Renal pelvis (tissue), 12 donors: ENCODE measurements at places on chromosomes 4 and X. TPM values are rescaled to one million over a fixed set of nuclear protein-coding genes. Genes with fewer than 3 reads are reported as not detected.

DNA sequence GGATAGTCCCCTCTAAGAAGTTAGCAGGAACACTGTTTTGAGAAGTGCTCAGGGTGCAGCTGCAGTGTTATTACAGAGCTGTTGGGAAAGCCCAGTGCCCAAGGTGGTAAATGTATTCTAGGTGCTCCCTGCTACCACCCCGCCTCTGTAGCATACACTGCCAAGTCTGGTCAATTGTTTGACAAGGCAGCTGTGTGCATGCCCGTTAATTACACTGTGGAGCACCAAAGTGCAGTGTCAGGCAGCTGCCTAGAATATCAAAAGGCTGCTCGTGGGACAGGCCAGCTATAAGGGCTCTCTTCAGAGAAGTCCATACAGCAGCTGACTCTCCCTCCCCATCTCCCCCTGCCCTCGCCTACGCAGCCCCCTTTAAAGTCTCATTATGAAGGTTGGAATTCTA lies 99.9 kb upstream of the KLHL13 start:
- no peak for DNase-seq

DNA sequence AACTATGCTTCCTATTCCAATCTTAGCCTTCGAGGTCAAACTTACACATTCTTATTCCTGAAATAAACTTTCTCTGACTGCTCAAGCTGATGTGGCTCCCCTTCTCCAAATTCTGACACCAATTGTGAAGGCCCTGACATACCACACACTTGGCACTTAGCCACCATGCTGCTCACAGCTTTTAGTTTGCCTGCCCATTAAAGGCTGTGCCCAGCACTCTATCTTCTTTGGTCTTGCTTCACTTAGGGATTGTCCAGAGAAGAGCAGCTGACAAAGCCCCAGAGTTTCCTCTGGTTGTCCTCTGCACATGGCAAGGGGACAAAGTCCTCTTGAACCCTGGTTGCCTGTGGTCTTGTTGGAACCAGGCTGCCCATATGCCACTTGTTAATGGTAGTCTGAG lies 126.1 kb downstream of the ARHGEF9 start:
- no peak for DNase-seq

- DNase-seq, result no peak
Observed at GRCh38 chrX:117645639-117646038, 471.0 kb downstream of the KLHL13 start.

- no peak for DNase-seq
Observed at GRCh38 chr4:16377887-16378286, 151.6 kb upstream of the TAPT1 start.

DNA sequence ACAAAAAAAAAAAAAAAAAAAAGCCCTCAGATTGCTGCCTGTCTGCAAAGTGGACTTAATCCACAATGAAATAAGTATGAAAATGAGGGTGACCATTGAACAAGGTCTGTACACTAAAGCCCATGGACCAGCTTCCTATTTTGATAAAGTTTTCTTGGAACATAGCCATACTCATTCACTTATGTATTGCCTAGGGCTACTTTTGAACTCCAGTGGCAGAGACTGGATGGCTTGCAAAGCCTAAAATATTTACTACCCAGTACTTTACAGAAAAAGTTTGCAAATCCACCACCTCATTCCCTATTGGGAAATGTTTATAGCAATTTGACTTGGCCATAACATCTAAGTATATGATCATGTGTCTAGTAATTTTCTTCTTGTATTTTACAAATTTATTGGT lies 481.7 kb downstream of the NAF1 start:
- no peak for DNase-seq

DNA sequence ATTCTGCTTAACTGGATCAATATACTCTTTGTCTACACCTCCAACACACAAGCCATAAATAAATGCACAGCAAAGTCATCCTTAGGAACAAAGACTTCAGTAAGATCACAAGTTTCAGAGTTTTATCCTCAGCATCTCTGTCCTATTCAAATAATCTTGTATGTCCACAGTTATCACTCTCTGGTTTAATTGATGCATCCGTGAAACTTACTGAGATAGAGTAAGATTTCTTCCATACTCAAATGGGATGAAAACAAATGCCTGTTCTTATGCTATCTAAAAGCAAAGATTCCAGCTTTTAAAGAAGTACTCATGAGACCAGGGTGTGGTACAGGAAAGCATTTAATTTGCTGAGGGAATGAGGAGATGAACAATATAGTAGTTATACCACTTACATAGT lies 184.6 kb upstream of the SLC7A11 start:
- DNase-seq, result no peak

- DNase-seq, result no peak
Observed at GRCh38 chrX:133185119-133185518, 33.0 kb downstream of the TFDP3 start.

- no peak for DNase-seq
Observed at GRCh38 chr4:170305627-170306026, 215.9 kb upstream of the AADAT start.

- DNase-seq, result no peak
Observed at GRCh38 chr4:54898056-54898562, 227.3 kb downstream of the KDR start.

DNA sequence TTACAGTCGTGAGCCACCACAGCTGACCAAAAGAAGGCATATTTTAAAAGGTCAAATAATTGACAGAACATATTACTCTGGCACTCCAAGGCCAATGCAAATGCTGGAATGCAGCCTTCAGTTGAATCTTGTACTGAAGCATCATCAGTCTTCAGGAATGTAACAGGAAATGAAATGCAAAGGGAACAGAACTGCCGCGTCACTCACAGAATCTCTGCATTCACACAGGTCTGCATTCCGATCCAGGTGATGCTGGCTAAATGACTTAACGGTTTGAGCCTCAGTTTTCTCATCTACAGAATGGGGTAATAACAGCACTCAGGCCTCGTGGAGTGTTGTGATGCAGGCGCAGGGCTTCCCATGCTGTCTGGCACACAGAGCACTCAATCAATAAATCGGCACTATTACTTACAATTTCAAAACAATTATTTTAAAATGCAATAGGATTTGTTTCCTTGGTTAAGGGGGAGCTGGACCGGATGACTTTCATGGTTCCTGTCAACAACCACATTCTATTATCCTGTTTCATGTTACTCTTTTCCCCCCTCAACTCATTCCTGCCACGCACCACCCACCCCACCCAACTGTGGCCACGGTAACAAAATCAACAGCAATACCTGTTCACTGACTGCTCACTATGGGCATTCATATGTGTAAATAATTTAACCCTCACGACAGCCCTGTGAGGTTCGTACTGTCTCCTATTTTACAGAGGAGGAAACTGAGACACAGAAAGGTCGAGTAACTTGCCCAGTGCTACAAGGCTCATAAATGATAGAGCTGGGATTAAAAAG lies 32.4 kb downstream of the IGFBP7 start:
- DNase-seq, result no peak

DNA sequence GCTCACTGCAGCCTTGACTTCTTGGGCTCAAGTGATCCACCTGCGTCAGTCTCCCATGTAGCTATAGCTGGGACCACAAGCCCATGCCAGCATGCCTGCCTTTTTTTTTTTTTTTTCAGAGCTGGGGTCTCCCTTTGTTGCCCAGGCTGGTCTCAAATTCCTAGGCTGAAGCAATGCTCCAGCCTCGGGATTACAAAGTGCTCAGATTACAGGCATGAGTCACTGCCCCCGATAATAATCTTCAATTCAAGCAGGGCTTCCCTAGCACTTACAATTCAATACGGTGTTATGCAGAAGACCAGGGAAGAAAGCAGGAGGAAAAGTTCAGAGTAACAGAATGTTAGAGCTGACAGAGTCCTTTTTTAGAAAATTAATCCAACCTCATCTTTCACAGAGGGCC lies 26.1 kb downstream of the OTOP1 start:
- no peak for DNase-seq

- DNase-seq, result no peak
Observed at GRCh38 chr4:19194672-19195071, 1057.0 kb upstream of the SLIT2 start.

DNA sequence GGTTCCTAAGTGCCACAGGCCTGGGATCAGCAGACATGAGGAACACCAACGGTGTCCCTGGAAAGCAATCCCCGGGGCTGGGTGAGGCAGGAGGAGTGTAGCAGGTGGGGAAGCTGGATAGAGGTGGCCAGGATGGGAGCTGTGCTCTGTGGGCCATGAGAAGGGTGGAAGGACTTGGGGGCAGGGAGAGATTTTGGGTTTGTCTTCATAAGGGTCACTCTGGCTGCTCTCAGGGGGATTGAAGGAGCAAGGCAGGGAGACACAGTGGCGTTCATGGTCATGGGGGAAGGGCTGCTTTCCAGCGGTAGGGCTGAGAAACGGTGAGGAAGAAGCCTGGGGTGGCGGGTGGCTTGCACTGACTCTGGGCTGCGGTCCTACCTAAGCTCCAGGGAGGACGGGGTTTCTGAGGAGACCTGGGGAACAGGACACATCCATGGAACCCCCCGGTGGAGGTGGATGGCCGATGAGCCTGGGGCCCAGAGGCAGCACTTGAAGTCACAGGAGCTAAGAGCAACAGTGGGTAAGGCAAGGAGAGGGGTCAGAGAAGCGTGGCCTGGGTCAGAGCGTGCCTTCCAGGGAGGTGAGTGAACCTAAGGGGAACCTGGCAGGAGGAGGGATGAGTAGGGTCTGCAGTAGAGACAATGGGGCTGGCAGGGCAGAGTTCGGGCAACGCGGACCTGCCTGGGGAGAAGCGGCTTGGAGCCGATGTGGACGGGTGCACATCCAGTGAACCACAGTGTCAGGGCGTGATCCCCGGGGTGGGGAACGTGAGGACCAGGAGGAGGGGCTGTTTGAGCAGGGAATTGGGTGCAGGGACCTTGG lies 12.4 kb upstream of the CTBP1 start:
- no peak for DNase-seq

DNA sequence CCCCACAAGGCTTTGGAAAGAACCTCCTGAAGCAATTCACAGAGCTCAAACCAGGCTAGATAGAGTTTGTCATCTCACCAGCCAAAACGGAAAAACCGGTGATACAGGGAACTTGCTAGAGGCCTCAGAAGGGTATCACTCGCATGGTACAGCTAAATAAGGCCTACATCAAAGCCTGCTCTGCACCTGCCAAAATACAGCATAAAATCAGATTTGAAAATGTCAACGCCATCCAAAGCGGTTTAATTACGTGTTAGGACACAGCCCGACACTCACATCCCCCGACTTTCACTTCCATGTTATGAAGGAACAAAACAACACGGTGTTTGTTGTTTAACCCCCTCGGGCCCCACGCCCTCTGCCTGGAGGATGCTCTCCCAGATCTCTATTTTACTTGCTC lies 65.0 kb downstream of the MAPK10 start:
- DNase-seq, result no peak

- no peak for DNase-seq
Observed at GRCh38 chr4:16480011-16480410, 253.7 kb upstream of the TAPT1 start.

- DNase-seq, result no peak
Observed at GRCh38 chr4:35250761-35251160, 993.6 kb downstream of the ARAP2 start.

DNA sequence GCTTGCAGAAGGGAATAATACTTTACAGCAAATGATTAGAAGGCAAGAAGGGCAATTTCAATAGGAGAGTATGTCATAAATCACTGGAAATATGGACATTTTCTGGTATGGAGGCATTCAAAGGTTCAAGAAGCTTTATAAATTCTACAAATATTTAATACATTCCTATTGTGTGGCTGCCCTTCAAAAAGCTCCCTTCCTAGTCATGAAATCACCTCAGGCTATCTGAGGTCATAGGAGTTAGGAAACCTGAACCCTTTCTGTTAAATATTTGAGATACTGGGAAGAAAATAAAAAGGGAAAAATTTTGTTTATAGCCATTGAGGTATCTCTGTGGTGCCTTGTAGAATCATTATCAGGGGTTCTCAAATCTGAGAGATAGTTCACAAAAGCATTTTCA lies 316.8 kb upstream of the EMCN start:
- no peak for DNase-seq

GRCh38 chr4:94038195-94038594 lies 169.5 kb upstream of the SMARCAD1 start:
- DNase-seq, result no peak

GRCh38 chr4:4775493-4776004 lies 83.9 kb upstream of the MSX1 start:
- no peak for DNase-seq

- no peak for DNase-seq
Observed at GRCh38 chrX:129930941-129931410, 25.0 kb downstream of the UTP14A start.

- DNase-seq, result no peak
Observed at GRCh38 chr4:134700251-134700650, 498.7 kb upstream of the PABPC4L start.

GRCh38 chrX:110381216-110381615 lies 22.6 kb downstream of the RTL9 start:
- no peak for DNase-seq

- DNase-seq, result no peak
Observed at GRCh38 chr4:65399084-65399483, 271.2 kb downstream of the EPHA5 start.

- DNase-seq, result no peak
Observed at GRCh38 chr4:146269228-146269653, 54.9 kb downstream of the REELD1 start.

DNA sequence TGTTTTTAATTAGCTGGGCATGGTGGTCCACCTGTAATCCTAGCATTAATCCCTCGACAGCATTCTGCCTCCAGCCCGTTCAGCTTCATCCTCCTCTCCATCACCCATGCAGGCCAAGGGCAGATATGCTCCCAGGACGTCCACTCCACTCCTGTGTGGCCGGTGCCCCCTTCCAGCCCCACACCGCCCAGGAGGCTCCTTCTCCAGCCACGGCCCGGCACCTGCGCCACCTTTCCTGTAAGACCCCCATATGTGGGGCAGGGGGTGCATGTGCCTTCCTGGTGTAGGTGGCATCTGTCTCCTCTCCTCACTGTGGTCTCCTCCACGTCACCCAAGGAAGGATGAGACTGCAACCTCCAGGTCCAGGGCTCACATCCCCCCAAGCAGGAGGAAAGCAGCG lies 57.0 kb upstream of the MXD4 start:
- no peak for DNase-seq

DNA sequence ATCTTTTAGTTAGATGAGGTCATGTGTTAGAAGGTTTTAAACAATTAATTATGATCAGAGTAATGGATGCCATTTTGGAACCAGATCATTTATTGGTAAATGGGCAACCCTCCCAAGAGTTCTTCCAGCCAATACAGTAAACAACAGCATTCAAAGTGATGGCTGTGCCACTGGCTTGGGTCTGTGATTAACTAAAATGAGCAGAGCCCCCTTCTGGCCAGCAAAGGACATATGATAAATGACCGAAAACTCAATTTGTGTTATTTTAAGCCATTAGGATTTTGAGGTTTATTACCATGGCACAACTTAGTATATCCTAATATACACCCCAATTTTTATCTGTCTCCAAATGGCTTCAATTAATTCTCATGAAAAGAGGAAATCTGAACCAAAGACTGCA lies 90.8 kb upstream of the NPFFR2 start:
- DNase-seq, result peak; percentile 16

GRCh38 chr4:98749206-98749605 lies 90.8 kb upstream of the TSPAN5 start:
- no peak for DNase-seq

The USP51 gene
- 11.5 TPM for polyA plus RNA-seq

The RS1 gene
- 0.07 TPM for polyA plus RNA-seq

The GPR50 gene
- polyA plus RNA-seq, result not detected

The XAGE1A gene
- not detected for polyA plus RNA-seq

The SMIM10 gene
- 8.8 TPM for polyA plus RNA-seq

The WAS gene
- polyA plus RNA-seq, result 4.0 TPM

The DUSP21 gene
- polyA plus RNA-seq, result not detected

The GALNTL6 gene
- 0.70 TPM for polyA plus RNA-seq

The CPZ gene
- 25.2 TPM for polyA plus RNA-seq

The CSN1S1 gene
- not detected for polyA plus RNA-seq

The SMIM20 gene
- polyA plus RNA-seq, result 47.3 TPM

The FOXR2 gene
- polyA plus RNA-seq, result not detected

The SMC1A gene
- 108 TPM for polyA plus RNA-seq

The SLC49A3 gene
- 7.4 TPM for polyA plus RNA-seq
